ENCODE measurements at places on chromosomes 7 and 10.

DNA sequence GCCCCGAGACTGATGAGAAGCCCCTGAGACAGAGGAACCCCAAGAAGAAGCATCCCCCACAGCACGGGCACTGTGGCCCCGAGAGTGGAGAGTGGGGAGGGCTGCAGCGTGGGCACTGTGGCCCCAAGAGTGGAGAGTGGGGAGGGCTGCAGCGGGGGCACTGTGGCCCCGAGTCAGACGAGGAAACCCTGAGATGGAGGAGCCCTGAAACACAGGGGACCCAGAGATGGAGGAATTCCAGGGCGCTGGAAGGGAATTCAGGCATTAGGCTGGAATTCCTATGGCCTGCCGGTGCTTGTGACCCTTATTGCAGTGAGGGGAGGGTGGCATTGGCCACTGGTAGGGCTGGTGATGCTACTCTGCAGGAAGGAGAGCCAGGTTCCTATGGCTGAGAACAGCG lies 168.6 kb upstream of the SHH start:
- no peak for DNase-seq

DNA sequence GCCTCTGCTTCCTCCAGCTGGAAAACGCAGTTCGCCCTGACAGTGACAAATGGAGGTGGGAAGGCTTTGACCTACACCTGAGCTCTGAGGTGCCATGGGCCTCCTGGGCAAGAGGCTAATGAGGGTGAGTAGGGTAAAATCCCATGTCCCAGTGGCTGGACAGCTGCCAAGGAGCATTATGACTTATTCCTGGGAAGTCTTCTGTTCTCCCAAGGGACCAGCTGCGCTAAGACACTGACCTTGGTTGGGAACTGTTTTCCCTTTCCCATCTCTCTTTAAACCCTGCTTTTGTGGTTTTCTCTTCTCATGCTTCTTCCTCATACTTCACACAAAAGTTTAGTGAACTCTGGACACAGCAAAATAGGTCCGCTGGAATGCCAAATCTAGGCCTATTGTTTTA lies 72.6 kb downstream of the COPG2 start:
- DNase-seq: no peak

DNA sequence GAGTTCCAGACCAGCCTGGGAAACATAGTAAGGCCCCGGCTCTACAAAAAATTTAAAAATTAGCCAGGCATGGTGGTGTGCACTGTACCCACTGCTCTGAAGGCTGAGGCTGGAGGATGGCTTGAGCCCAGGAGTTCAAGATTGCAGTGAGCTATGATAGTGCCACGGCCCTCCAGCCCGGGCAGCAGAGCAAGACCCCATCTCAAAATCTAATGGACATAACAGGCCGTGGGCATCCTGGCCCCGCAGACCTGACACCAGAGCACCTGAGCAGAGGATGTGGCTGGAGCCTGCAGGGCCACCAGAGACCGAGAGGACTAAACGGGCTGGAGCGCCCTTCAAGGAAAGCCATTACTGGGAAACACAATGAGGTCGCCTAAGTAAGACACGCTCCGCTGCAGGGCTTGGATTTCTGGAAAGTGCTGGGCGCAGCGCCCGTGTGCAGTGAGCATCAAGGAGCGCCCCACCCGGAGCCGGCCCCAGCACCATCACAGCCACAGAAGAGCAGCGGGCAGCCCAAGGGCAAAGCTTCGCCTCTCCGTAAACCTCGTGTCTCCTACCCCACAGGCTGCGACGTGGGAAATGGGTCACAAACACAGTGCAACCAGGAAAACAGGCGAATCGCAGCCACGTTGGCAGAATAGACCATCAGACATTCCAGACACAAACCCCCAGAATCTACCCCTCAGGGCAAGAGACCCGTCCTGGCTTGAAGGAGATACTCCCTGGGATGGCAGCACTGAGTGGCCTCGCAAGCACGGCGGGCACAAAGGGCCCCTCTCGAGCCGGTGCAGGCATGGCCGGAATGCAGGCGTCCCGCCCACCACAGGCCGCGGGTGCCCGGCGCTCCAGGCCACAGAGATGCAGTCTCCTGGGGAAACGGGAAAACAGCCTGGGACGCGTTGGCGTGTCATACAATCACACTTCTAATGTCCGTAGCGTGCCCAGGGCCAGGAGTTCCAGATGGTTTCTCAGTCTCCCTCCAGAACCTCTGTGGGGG lies 4.9 kb downstream of the RADIL start:
- no peak for DNase-seq

- DNase-seq: no peak
Measured at GRCh38 chr10:63518690-63519288, 2.4 kb upstream of the REEP3 start.

DNA sequence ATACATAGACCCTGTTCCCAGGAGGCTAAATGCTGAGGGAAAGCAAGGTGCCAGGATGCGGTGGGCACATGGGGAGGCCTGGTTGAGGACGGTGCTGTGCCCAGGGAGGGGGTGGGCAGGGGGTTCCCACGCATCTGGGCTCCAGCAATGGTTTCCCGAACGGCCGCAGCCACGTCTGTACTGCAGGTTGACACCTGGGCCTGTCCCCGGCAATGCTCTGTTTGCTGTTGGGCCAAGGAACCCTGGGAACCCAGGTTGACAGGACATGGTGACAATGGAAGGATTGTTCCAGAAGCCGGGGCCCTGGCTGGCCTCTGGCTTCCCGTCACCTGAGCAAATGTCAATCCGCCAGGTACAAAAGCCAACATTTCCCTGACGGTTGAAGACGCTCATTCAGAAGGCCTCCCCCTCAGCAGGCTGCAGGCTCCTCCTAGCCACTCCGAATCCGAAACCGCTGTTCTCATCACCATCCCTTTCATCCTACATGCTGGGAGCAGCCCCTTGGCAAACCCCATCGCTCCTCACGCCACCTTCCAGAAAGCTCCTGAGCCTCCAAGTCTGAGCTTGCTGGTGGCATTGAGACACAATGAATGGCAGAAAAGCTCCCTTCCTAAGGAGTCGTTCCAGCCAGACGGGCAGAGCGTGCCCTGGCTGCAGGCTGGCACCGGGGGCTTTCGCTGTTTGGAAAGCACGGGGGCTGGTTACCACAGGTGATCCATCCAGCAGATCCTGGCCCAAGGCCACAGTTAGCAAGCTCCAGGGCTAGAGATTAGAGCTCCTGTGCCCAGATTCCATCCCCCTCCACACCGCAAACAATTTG lies 31.2 kb downstream of the SPOCK2 start:
- DNase-seq: no peak

All from NCI-H524 treated with DMSO at 0.1 percent for 48 hours (cell line).